Activated T-cell treated with anti-CD3 and anti-CD28 coated beads, Interleukin-2, amount 50 U/mL, for 4 hours (primary cell): ENCODE measurements at places on chromosomes 2 and 18. TPM values are rescaled to one million over a fixed set of nuclear protein-coding genes. Genes with fewer than 3 reads are reported as not detected.

The ERCC3 gene
- 63.6 TPM for total RNA-seq

The RAB6D gene
- 0.05 TPM for total RNA-seq

The CHN1 gene
- 7.5 TPM for total RNA-seq

The MFF gene
- total RNA-seq, result 56.1 TPM

The ANKRD62 gene
- total RNA-seq, result not detected

The CYP27C1 gene
- total RNA-seq, result not detected

GRCh38 chr2:154670083-154670482, 28.4 kb upstream of the KCNJ3 start:
- DNase-seq, result no peak

- no peak for DNase-seq
Observed at GRCh38 chr2:105287692-105288091, 41.8 kb downstream of the TGFBRAP1 start.

GRCh38 chr2:222319586-222320435, 21.0 kb upstream of the PAX3 start:
- no peak for DNase-seq

GRCh38 chr18:65954372-65954771, 203.6 kb downstream of the CDH7 start:
- no peak for DNase-seq

- no peak for DNase-seq
Observed at GRCh38 chr2:75667884-75668283, 21.3 kb downstream of the MRPL19 start.

DNA sequence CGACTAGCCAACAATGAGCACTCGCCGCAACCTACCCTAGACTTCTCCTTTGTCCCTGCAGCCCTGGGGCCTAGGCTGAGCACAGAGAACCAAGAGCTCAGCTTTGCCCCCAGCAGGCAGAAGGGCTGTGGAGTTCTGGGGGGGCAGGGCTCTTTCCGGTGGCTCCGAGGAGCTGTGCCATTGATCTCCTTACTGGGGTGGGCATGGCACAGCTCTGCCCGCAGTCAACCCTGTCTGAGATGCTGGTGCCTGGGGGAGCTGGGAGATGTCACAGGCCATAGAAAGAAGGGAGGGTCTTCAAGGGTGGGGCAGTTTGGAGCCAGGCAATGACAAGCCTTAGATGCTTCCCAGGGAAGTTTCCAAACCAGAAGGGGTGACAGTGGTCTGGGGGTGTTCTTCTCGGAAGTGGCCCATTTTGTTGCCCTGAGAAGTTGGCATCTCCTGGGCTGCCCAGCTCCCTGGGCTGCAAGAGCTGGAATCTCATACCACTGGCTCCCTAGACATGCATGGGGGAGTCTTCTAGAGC, 14.1 kb upstream of the GPR55 start:
- DNase-seq, result no peak

DNA sequence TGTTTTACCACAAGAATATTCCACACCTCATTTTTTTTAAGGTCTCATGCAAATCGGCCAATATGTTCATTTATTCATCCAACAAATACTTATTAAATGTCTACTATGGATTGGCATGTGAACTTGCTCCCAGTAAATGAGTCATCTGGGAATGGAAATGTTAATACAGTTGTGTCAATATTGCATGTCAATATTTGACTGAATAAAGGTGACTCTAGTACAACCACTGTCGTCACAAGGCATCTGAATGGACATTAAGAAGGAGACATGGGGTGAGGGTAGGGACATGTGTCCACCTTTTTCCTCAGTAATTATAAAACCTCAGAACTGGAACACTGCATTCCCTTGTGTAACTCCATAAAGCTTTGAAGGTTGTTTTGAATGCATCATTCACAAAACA, 365.4 kb downstream of the ADCYAP1 start:
- no peak for DNase-seq

GRCh38 chr2:150624001-150624401, 136.5 kb upstream of the RND3 start:
- DNase-seq, result no peak

GRCh38 chr2:99593692-99594427, 104.0 kb upstream of the REV1 start:
- DNase-seq, result no peak

- DNase-seq, result no peak
Observed at GRCh38 chr2:118861731-118862130, 14.3 kb upstream of the EN1 start.

- DNase-seq, result no peak
Observed at GRCh38 chr2:102826904-102827303, 65.1 kb downstream of the TMEM182 start.
